CD4-positive, alpha-beta T cell treated with Interleukin-6 at 100 ng/mL for 8 hours (primary cell): ENCODE measurements at places on chromosomes 11 and 22.

DNA sequence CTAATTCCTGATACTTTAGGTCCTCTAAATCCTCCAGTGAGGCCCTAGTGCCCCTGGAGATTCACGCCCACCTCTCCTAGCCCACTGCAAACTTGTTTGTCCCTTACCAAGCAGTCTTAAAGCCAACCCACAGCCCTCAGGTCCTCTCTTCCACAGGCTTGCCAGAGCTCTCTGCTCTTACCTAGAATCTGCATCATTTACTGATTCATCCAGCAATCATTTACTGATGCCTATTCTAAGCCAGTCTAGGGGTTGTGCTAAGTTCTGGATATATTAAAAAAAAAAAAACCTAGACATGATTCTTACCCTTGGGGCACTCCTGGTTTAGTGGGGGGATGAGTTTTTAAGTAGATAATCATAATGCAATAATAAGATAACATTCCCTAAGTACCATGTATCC is 43.0 kb upstream of the PLET1 start:
- no peak for DNase-seq

DNA sequence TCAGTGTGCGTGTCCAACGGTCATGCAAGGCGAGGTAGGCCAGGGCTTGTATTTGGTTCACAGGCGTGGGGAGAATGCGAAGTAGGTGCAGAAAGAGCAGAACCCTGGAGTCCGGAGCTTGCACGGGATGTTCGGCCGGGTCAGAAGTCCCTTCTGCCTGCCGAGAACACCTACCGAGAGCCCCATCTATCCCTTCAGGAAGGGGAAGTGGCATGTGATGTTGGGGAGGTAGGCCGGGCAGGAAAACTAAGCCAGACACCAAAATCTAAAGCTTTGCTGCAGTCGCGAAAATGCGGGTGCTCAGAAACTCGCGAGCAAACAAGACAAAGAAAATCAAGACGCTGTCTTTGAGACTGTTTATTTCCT is 435 bp upstream of the TAF6L start:
- no peak for DNase-seq

- no peak for DNase-seq
These were observed 101.4 kb upstream of the BID start for GRCh38 chr22:17875631-17876030.

DNA sequence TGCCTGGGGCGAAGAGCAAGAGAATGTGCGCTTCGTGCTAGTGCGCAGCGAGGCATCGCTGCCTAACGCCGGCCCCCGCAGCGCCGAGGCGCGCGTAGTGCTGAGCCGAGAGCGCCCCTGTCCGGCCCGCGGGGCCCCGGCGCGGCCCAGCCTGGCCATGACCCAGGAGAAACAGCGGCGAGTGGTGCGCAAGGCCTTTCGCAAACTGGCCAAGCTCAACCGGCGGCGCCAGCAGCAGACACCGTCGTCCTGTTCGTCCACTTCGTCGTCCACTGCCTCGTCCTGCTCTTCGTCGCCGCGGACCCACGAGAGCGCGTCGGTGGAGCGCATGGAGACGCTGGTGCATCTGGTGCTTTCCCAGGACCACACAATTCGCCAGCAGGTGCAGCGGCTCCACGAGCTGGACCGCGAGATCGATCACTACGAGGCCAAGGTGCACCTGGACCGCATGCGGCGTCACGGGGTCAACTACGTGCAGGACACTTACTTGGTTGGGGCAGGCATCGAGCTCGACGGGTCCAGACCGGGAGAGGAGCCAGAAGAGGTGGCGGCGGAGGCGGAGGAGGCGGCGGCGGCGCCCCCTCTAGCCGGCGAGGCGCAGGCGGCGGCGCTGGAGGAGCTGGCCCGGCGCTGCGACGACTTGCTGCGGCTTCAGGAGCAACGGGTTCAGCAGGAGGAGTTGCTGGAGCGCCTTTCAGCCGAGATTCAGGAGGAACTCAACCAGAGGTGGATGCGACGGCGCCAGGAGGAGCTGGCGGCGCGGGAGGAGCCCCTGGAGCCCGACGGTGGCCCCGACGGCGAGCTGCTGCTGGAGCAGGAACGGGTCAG is 1.0 kb downstream of the RASSF10 start:
- DNase-seq, result no peak

GRCh38 chr22:48090332-48090672 is 1327.9 kb downstream of the TBC1D22A start:
- no peak for DNase-seq

DNA sequence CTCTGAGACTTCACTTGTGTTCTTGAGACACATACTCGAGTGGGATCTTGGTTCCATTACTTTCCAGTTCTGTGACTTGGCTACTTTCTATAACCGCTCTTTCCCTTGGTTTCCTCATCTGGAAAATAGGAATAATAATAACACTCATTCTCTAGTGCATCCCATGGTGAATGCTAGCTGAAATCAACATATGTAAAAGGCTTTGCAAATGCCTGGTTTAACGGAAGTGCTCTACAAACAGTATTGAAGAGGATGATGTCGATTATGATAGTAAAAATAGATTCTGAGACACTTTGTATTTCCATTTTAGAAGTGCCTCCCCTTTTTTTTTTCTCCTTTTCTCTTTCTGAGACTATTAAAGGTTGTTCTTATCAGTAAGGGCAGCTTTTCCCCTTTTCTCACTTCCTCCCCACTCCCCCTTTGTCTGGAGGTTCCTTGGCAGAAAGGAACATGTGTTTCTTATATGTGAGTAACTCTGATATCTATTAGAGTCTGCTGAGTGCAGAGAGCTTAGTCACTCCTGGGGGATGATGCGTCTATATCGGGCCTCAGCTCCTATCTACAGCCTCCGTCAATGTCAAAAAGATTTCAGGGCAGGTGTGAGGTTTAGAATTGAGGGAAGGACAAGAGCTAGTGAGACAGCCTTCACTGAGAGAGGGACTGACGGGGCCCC is 489.3 kb downstream of the NTM start:
- no peak for DNase-seq

DNA sequence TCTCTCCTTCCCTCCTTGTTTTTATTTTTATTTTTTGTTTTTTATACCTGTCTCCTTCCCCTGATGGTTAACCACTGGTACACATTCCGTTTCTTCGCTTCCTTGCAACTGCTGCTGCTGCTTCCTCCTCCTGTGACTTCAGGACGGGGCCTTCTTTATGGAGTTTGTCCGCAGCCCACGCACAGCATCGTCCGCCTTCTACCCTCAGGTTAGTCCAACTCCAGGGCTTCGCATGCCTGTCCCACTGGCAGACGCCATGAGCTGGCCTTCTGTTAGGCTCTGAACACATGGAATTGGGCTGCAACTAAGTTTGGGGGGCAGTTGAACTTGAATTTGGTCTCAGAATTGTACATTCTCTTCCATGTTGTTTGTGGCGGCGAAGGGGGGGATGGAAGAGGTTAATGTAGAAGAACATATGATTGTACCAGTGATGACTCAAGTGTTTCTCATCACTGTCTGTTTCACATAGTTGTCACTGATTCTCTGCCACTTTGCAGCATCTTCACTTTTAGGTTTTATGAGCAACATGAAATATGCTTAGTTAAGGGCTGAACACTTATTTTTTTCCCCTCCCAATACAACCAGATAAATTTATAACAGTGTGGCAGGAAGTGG is 83.0 kb upstream of the YWHAH start:
- no peak for DNase-seq

DNA sequence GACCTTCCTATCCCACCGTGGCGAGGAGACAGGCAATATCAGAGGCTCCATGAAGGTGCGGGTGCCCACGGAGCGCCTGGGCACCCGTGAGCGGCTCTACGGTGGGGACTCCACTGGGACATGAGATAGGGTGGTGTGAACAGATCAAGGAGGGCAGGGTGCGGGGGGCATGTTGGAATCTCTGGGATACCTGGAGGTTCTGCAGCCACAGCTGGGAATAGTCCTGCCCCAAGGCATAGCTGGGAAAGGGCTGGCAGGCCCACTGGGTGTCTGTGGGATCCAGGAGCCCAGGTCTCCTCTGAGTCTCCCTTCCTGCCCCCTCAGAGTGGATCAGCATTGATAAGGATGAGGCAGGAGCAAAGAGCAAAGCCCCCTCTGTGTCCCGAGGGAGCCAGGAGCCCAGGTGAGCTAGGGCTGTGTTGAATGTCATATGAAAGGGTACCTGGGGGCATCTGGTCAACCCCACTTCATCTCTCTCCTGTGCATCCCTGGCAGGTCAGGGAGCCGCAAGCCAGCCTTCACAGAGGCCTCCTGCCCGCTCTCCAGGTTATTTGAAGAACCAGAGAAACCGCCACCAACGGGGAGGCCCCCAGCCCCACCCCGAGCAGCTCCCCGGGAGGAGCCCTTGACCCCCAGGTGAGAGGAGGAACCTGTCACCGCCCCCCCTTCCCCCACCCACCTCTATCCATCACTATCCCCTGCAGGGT is 8.5 kb downstream of the PHOX2A start:
- DNase-seq, result no peak

- no peak for DNase-seq
These were observed 3.9 kb downstream of the PRDM11 start for GRCh38 chr11:45150301-45150700.

DNA sequence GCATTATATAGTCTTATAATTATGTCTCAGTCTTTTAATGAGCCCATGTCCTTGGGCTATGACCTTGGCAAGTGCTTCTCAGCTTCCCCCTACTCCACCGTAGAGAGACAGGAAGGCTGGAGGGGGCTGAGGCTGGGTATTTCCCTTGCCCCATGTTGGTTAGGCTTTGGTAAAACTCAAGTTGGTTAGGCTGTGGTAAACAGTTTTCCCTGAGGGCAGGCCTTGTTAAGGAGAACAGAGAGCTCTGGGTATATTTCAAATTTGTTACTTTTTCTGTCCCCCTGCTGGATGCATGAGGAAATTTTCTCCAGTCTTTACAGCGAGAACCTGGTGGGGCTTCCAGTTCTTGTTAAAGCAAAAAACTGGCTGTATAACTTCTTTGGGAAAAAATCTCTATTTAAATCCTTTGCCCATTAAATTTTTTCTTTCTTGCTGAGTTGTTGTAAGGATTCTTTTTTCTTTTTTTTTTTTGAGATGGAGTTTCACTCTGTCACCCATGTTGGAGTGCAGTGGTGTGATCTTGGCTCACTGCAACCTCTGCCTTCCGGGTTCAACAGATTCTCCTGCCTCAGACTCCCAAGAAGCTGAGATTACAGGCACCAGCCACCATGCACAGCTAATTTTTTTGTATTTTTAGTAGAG is 12.2 kb upstream of the DCHS1 start:
- DNase-seq, result peak; percentile 58

DNA sequence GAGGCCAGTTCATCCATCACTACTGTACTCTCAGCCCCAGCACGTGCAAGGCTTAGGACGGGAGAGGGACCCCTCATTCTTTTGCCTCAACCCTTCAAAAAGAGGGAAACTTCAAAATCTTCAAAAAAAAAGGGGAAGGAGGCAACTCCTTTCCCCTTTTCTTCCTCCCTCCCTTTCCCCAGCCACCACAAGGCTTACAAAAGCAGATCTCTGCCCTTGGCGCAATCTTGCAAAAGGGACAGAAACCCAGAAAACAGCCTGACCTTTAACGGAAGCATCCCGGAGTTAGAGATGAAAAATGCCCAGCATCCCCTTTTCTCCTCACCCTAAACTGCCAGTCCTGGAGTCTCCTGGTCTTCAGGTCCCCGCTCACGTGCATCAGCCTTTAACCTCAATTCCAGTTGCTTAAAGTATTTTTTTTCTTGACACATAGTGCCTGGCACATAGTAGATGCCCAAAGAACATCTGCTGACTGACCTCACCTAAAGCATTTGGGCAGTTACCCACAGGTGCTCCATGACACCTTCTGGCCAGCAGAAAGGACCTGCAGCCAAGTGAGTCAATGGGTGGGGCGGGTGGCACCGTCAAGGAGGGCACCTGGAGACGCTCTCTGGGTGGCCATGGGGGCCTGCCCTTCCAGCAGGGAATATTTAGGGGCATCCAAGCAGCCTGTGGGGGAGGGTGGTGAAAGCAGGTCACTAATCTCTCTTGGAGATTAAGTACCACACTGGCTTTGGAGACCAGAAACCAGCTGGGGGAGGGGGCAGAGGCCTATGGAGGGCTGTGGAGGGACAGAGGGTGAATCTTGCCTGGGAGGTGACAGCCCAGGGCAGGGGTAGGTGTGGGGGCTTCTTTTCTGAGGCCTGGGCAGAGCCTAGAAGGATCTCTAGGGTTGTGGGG is 16.3 kb downstream of the NECTIN1 start:
- DNase-seq, result no peak

- no peak for DNase-seq
These were observed 4.4 kb upstream of the TPCN2 start for GRCh38 chr11:69044111-69045013.

- DNase-seq, result no peak
These were observed 29.5 kb upstream of the PITPNB start for GRCh38 chr22:27948569-27948968.

DNA sequence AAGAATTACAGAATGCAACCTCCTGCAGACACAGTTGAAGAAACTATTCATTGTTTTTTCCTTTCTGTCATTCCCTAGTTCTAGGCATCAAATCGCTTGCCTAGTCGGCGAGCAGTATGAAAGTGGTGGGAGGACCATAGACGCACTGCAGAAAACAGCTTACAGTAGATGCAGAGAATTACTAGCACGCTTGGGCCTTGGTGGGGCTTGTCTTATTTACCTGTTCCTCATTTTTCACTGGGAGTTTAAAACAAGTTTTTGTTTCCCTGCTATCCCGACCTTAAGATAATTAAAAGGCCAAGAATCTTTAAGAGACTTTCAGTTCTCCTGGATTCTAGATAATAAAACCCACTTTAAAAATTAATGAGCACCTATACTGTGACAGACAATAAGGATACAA is 713 bp upstream of the ARL14EP start:
- no peak for DNase-seq

DNA sequence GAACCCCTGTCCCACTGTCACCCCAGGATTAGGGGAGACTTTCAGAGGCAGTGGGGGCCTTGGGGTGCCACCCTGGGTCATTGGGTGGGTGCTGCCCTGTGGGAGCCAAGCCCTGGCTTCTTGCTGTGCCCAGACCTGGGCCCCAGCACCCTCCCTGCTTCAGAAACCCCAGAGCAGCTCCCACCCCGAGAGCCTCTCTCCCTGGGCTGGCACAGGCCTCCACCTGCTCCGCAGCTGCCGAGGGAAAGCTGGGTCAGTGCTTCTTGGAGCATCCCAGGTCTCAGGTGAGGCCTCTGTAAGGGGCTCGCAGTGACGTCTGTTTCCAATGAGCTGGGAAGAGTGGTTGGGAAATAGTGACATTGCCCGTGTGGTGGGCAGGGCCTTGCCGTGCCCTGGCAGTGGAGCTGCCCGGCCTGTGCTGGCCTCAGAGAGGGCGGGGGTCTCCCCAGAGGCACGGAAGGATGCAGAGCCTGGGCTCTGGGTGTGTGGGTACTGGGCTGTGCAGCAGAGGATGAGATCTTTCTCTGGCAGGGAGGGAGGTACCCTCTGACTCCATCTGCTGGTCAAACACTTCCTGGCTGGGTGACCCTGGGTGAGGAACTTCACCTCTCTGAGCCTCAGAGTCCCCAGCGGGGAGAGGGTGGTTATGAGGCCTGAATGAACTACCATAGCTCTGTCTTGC is 23.0 kb downstream of the C22orf23 start:
- DNase-seq, result no peak

- no peak for DNase-seq
These were observed 117.2 kb downstream of the MICAL3 start for GRCh38 chr22:17906978-17907747.

GRCh38 chr11:78465169-78465942 is 47.7 kb upstream of the GAB2 start:
- peak; percentile 28 for DNase-seq
